ENCODE measurements at places on chromosomes 5 and 9.

- peak; percentile 40 for DNase-seq
Measured at GRCh38 chr9:133238272-133238850, 29.3 kb upstream of the OBP2B start.

DNA sequence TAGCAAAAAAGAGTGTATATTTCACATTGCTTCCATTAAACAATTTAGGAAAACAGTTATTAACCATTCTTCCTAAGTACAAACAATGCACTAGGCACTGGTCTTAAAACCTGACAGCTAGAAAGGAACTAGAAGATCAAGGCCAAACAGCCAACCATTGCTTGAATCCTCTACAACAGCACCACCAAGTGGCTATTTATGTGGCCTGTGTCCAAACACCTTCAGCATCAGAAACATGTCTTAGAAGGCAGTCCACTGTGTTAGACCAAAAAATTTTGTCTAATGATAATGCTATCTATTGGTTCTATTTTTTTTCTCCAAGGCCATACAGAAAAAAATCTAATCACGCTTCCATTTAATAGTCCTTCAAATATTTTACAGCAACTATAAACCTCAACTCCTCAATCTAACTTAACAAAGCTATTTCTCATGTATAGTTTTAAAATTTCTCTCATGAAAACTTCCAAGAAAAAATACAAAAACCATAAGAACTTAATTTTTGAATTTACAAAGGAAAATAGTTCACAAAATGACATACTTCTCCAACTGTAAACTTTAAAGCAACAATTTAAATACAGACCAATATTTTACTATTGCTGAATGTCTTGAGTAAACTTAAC, 36.1 kb downstream of the CAAP1 start:
- DNase-seq = peak; percentile 20

GRCh38 chr5:1983401-1983800, 100.7 kb upstream of the IRX4 start:
- DNase-seq = no peak

- DNase-seq = no peak
Measured at GRCh38 chr9:135561391-135562234, at the start of gene PAEP. Gene PAEP, plus strand, starts transcription at chr9:135561756.

GRCh38 chr5:52776116-52776515, 11.6 kb upstream of the ITGA1 start:
- peak; percentile 56 for DNase-seq

DNA sequence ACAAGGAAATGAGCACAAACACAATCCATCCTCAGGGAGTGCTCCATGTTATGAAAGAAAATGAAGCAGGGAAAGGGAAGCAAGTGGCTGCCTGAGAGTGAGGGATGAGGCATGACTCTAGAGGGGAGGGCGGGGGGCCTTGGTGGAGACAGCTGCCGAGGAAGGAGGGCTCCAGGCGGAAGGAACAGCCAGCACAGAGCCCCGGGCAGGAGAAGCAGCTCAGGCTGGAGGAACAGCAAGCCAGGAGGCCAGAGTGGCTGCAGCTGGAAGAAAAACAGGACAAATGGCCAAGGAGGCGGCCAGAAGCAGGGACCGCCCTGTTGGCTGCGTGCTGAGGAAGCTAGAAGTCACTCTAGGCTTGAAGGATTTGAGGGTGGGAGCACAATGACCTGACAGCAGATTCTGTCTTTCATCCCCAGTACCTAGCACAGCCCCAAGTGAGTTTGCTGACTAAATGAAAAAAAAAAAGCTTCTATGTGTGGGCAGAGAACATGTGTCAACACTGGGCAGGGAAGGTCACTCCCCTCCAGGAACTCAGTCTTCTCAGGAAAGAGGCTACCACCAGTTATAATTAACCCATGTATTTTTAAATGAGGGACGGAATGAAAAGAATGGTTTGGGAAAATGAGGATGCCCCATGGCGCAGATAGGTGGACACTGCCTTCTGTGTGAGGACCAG, 142.8 kb downstream of the DCP2 start:
- no peak for DNase-seq

DNA sequence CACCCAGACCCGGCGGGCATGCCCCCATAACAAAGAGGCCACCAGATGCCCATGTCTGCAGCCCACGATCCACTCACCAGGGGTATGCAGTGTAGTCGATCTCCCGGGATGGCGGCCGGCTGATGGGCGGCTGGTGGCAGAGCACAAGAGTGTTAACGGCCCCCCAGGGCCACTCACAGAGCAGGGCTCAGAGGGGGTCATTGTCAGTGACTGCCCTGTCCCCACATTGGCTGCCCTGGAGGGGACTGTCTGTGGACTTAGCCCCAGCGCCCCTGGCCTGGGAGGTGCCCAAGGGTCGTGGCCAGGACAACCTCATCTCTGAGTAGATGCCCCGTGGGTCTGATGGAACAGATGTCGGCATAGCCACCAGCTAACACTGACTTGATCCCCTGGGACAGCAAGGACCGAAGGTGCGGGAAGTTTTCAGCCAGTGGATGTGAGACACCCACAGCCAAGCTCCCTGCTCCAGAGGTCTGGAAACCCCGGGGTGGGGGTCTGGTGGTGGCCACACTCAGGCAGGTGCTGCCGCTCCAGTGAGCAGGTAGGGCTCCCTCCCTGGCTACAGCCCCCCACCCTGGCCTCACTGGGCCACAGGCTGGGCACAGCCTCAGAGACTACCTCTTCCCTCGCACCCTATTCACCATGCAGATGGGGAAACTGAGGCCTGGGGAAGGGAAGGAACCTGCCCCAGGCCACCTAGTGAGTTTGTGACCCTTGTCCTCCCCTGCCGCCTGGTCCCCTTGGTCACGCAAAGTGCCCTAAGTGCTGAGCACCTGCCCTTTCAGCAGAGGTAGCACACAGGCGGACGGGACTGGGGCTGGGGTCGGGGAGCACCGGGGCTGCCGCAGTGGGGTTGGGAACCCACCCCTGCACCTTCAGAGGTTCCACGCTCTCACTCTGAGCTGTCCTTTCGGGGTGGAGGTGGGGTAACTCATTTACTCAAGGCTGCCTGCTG, 38.1 kb upstream of the SARDH start:
- DNase-seq = no peak

GRCh38 chr5:89289604-89290003, 406.6 kb upstream of the MEF2C start:
- DNase-seq = no peak
